ENCODE measurements at places on chromosomes 4 and X.

DNA sequence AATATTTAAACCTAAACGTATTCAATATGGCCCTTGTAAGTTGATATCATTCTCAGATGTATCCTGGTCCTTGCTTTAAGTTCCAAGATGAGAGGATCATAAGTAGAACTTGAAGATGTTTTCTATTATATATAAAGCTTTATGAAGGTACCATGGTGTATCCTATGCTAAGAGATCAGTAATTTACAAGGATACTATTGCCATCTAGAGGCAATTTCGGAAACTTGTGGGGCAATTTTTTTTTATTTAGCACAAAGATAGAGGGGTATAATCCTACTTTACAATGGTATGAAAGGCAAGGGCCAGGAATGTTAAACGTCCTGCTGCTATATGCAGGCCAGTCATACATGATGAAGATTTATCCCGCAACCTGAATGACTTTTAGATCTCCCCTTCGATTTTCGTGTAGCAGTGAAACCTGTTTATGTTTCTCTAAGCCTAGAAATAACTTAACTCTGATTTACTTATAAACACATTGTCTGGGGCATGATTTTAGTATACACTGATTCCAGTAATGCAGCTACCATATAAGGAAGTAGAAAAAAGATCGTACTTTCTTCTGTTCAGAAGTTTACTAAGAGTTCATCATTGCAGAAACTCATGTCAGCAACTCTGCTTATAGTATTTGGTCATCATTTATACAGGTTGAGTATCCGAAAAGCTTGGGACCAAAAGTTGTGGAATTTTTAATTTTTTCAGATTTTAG, 2.6 kb downstream of the SLC25A31 start:
- DNase-seq, result peak; percentile 10

GRCh38 chr4:85611661-85612060, 136.7 kb downstream of the ARHGAP24 start:
- no peak for DNase-seq

GRCh38 chr4:154569028-154569427, 6.2 kb downstream of the FGB start:
- peak; percentile 64 for DNase-seq

DNA sequence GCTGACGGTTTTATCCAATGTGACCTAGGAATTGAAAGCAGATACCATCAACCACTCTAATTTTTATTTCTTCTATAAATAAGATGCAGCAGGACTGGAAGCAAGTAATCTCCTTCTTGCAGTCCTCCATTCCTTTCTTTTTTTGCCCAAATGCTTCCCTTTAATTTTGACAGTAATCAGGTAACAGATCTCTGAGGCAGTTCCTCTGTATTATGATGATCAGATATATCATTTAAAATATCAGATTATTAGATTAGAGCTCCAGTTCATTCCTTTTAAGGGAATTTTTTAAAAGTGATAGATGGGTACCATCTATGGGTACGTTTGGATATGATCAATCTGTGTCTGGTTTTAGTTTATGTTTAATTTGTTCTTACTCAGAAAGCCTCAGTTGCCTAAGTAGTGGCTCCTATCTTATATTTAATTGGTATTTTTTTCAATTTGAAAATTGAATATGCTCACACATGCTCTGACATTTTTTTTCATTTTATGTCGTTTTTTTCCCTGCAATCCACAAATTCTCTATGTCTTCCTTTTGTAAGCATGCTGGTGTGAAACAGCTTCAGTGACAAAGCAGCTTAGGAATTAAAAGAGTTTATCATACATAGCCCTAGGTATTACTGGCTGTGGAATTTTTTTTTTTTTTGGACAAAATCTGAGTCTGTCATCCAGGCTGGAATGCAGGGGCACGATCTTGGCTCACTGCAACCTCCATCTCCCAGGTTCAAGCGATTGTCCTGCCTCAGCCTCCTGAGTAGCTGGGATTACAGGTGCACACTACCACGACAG, 73.7 kb upstream of the ANK2 start:
- no peak for DNase-seq

GRCh38 chr4:80918004-80918403, 112.5 kb upstream of the BMP3 start:
- no peak for DNase-seq

DNA sequence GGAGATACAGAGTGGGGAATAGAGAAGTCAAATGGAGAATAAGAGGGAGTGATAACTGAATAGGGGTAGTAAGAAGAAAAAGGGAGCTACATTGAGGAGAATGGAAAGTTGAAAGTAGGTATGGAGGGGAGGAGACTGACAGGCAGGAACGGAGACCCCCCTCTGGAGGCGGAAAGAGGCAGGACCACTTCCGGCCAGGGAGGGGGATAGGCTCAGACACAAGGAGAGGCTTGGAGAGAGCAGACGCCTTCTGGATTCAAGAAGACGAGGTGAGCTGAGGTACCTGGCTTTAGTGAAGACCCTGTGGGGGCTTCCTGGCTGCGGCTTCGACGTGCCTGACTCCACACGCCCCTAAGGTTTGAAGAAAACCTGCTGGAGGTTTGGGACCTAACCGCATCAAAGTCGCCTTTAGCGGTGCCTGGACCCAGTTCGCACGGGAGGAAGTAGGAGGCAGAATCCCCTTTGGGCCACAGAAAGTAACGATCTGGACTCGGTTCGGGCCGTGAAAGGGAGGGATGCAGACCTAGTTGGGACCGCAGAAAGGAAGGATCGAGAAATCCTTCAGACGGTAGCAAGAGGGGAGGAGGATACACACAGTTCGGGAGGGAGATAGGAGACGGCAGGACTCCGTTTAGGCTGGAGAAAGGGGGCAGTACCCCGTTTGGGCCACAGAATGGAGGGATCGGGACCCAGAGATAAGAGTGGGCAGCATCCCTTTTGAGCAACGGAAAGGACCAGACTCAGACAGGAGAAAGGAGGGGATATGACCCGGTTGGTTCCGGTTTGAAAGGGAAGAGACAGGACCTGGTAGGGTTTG, at the start of gene TRO:
TSS of gene TRO (plus strand) at position 215 of the 817 bp plus-strand sequence. CDS start 1,423 bp downstream, outside the sequence.
- no peak for DNase-seq

GRCh38 chr4:13567125-13567524, 22.8 kb upstream of the NKX3-2 start:
- no peak for DNase-seq

- no peak for DNase-seq
These were observed 3.5 kb downstream of the SLIT2 start for GRCh38 chr4:20255251-20255586.

GRCh38 chr4:71406459-71406963, 67.7 kb downstream of the SLC4A4 start:
- no peak for DNase-seq

GRCh38 chr4:79319975-79320374, 5.9 kb downstream of the NAA11 start:
- no peak for DNase-seq

GRCh38 chr4:67776746-67777145, 22.6 kb upstream of the GNRHR start:
- DNase-seq, result no peak

DNA sequence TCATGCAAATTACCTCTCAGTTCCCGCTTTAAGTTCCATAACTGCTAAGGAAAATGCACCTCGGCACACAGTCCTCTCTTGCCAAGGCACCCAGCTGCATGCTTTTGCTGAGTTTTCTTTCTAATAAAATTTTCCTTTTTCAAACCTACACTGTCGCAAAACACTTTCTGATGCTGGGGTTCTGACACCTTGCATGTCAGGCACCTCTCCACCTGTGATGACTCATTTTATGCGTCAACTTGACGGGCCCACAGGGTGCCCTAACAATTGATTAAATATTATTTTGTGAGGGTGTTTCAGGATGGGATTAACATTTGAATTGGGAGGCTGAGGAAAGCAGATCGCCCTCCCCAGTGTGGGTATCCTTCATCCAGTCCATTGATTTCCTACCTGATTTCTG, 291.0 kb upstream of the STS start:
- DNase-seq, result no peak

GRCh38 chr4:108320061-108320460, 151.3 kb upstream of the LEF1 start:
- no peak for DNase-seq

- DNase-seq, result peak; percentile 93
These were observed 61.9 kb upstream of the NFKB1 start for GRCh38 chr4:102439236-102439614.

- no peak for DNase-seq
These were observed 20.0 kb downstream of the MID2 start for GRCh38 chrX:107845625-107846024.

DNA sequence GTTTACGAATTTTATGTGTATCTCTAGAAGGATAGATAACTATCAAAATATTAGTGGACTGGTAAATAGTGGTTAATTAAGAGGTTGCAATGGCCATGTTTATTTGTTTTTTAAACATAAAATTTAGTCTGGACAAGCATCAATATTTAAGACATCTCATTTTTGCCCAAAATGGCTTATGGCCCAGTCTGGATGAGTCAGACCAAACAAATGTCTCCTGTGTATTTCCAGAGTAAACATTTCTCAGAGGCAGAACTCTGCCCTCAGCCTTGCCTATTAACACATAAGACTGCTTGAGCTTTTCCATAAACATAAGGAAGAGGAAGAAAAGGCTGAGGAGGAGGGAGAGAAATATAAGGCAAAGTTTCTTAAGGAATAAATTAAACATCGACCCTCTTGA, 277.1 kb upstream of the DIAPH2 start:
- DNase-seq, result peak; percentile 91

DNA sequence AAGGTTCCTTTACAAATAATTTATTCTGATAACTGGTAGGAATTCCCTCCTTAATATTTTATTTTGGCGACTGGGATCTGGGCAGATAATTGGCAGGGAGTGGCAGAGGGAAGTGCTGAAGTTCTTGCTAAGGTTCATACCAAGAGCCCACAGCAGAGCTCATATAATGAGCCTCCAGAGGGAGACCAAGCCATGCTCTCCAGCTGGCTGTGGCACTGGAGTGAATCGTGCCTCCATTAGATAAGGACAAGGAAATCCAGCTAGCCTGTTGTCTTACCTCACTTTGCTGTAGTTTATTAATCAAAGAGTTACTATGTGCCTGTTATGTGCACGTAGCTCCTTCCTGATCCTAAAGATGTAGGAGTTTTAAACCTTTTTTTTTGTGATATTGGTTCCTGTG, 1.3 kb downstream of the ASB12 start:
- no peak for DNase-seq

- DNase-seq, result no peak
These were observed 968.2 kb downstream of the STIM2 start for GRCh38 chr4:27828843-27829242.

DNA sequence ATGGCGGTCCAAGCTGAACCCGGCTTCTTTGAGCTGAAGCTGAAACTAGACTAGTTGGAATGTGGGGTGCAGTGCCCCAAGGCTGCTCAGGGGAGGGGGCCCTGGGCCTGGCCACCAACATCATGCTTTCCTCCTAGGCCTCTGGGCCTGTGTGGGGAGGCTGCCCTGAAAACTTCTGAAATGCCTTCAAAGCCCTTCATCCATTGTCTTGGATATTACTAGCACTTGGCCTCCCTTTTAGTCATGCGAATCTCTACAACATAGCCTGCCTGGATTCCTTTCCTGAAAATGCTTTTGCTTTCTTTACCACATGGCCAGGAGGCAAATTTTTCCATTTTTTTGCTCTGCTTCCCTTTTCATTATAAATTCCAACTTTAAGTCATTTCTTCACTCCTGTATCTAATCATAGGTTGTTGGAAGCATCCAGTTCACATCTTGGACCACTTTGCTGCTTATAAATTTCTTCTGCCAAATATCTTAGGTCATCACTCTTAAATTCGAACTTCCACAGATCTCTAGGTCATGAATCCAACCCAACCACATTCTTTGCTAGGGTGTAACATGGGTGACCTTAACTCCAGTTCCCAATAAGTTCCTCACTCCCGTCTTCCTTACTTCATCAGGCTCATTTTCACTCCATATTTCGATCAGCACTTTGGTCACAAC, 103.4 kb downstream of the DDIT4L start:
- DNase-seq, result no peak

GRCh38 chr4:10736895-10737294, 52.3 kb upstream of the CLNK start:
- DNase-seq, result no peak

GRCh38 chrX:23844502-23845138, 61.6 kb downstream of the SAT1 start:
- DNase-seq, result no peak

DNA sequence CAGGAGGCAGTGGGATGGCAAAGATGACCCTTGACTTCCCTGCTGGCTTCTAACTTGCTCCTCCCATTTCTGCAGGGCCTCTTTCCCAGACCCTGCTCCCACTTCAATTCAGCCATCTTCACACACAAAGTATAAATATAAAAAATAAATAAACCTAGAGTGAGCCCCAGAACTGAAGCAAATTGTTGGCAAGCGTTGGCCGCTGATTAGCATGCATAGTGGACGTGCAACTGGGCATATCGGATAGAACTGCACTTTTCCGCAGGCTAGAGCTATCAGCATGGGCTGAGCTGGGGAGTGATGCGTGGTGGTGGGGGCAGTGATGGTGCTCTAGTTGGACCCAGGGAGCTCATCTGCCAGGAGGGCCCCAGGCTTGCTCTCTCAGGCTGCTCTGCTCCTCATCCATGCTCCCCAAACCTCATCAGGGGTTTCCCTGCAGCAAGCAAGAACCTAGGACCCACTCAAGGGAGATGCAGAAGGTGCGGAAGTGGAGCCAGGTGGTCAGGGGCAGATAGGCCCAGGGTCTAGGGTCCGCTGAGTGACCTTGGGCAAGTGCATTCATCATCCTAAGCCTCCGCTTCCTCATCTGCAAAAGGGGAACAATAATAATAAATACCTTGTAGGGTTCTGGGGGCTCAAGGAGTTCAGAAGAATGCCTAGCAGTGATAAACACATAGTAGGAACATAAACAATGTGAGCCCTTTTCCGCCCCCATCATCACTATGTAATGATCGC, 146.8 kb upstream of the PJA1 start:
- DNase-seq, result no peak

DNA sequence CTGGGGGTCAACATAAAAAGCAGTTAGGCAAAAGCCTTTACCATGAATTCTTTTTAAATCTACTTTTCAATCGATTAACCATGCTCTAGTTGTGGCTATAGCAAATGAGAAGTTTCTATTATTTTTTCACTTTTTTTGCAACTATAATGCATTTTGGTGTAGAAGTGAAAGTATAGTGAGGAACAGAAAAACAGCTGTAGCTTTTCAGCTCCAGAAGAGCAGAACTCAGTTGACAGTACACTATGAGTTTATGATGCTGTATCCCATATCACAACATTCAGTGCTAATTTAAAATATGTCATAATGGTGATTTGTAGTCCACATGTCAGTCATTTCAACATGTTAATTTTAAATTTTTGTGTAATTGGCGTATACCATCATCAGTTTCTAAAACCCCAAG, 8.7 kb upstream of the MUC7 start:
- DNase-seq, result no peak

GRCh38 chr4:41214825-41215146, 444 bp upstream of the APBB2 start:
- no peak for DNase-seq

DNA sequence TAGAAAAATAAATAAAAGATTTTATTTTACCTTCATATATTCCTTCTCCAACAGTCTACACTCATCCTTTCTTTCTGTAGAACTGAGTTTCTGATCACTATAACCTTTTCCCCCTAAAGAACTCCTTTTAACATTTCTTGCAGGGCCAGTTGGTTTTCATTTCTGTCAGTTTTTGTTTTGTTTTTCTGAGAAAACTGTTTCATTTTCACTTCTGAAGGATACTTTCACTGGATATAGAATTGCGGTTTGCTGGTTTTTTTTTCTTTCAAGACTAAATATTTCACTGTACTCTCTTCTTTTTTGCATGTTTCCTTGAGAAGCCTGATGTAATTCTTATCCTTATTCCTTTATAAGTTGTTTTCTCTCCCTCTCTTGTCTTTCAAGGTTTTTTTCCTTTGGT, 90.4 kb upstream of the EOLA2 start:
- no peak for DNase-seq

- DNase-seq, result no peak
These were observed 51.2 kb downstream of the DCUN1D4 start for GRCh38 chr4:51894059-51894645.

GRCh38 chrX:24506082-24506481, 41.0 kb downstream of the PDK3 start:
- DNase-seq, result no peak

Measured in LNCaP clone FGC (cell line).